ENCODE measurements at places on chromosomes 2 and 18.

- no peak for DNase-seq
Measured at GRCh38 chr2:64784168-64785061, 130.7 kb upstream of the SERTAD2 start.

DNA sequence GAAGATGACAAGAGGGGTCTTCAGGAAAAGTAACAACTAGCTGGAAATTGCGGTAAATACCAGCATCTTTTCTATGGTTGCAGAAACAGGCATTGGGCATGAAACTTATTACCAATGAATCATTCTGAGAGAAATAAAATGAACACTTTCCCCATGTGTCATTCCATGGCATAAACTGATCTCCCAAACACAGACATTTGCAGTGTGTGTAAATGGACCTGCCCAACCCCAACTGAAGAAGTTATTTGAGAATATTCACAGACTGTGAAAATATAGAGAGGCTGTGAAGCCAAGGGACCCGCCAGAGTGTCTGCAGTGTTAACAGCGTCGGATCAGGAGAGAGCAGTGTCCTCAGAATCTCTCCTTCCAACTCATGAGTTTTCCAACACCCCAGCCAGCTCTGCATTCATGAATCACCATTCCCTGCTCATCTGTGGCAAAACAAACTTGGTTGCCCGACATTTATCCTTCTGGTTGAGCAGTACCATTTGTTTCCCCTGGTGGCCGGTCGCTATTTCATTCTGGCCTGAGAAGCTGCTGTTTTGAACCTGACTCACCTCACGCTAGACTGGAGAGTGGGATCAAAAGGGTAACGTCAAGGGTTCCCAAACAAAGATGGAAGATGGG is 238.4 kb downstream of the PID1 start:
- no peak for DNase-seq

- no peak for DNase-seq
Measured at GRCh38 chr2:29844713-29845326, 76.6 kb downstream of the ALK start.

- DNase-seq = no peak
Measured at GRCh38 chr2:111535404-111535803, 348.6 kb downstream of the ANAPC1 start.

- no peak for DNase-seq
Measured at GRCh38 chr2:68368654-68369336, 3.7 kb downstream of the PLEK start.

GRCh38 chr2:207885010-207885409 is 115.3 kb upstream of the FZD5 start:
- peak; percentile 58 for DNase-seq

DNA sequence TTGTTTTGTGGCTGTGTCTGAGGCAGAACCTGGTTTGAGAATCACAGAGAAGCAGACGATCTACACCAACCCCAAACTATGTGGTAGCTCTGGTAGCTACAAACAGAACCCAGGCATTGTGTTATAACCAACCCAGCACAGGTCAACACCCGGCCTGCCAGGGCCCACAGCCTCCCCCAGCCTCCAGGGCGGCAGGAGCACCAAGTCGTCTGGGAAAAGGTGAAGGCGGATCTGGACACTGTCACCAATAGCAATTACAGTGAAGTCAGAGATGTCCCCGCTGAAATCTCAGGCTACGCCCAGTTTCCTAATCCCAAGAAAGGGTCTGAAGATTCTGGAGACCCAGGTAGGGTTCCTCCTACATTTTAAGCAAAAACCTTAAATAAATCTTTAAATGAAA is 3.6 kb downstream of the HJURP start:
- no peak for DNase-seq

- DNase-seq = peak; percentile 69
Measured at GRCh38 chr2:113282747-113283533, 4.2 kb upstream of the PAX8 start.

DNA sequence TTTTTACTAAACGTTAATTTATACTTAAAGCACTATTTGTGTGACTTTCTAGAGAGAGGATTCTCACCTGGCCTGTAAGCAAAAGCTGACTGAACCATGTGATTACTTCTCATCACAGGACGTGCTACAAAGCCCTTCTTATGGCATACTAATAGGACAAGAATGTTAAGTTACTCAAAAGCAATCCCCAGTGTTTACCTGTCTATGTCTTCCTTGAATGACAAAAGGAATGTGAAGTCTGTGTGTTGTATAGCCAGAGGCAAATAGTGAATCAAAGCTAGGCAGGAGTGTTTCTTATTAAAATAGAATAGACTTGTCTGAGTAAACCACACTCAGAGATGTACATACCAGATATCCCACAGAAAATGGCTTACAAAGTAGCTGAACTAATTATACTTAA is 1465.5 kb downstream of the SUCLG1 start:
- DNase-seq = no peak

DNA sequence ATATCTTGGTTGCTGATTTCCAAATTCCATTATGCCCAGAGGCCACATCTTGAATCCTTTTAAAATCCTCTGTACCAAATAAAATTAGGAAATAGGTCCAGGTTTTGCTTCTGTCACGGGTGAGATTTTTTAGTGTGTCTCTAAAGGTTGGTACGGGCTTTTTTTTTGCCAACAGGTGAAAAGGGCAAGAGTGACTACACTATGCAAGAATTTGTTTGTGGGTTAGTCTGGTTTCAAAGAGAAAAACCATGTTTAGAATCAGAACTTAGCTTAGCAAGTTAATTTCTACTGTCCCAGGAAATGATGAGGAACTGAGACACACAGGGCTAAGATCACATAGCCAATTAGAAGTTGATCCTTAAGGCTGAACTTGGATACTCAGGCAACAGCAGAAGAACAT is 41.7 kb downstream of the POLR1A start:
- no peak for DNase-seq

DNA sequence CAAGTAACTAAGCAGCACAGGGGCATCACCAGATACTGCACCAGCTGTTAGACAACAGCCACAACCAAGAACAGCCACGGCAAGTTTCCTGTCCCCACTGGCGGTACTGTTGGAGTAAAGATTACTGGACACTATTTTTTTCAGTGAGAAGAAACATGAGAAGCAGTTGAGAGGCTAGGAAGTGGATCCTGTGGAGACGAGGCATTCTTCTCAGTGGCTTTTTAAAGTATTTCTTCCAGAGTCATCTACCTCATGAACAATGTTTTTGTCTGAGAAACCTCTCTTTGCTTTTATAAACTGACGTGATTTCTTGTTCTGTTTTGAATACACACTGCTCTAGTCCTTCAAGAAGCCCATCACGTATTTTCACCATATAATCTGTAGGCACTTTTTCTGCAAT is 18.8 kb downstream of the TM4SF20 start:
- DNase-seq = no peak

DNA sequence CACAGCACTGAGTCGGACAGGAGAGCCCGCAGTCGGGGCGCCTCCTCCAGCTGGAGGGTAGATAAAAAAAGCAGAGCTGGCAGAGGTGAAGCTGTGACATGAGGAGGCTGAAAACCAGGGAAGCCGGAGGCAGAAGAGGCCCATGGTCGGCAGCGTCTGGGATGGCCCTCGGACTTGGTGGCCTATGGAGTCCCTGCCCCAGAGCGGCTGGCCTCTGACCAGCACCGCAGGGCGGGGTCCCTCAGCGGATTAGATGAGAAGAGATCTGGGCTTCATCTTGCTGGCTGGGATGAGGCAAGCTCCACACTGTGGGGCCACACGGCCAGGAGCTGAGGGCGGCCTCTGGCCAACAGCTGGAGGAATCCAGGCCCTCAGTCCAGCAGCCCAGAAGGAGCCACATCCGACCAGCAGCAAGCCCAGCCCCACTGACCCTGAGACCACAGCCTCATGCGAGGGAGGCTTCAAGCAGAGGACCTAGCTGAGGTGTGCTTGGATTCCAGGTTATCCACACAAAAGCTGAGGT is 174.1 kb downstream of the EIPR1 start:
- no peak for DNase-seq

DNA sequence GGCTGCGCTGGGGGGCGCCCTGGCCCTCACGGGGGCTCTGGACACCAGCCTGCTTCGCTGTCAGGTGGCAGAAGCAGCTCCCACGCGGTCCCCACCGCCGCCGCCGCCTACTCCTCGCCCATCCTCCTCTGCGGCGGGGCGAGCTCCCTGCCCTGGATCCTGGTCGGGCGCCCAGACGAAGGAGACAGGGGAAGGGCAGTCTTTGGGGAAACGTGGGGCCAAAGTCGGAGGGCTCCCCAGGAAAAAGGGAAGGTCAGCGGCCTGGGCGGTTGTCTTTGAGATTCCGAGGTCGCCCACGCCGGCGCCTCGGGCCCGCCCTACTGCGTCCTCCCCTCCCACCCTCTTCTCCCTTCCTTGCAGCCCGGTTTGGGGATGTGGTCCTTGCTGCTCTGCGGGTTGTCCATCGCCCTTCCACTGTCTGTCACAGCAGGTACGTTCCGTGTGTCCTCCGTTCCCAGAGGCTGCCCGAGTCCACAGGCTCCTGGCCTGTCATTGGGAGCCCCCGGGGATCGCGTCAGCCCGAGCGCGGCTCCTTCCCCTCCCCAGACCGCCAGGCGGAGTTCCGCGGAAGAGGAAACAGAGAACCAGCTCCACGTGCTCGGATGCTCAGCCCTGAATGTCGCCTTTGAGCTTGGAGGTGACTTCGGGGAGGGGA is 800 bp downstream of the IL1RL2 start:
- DNase-seq = peak; percentile 60

DNA sequence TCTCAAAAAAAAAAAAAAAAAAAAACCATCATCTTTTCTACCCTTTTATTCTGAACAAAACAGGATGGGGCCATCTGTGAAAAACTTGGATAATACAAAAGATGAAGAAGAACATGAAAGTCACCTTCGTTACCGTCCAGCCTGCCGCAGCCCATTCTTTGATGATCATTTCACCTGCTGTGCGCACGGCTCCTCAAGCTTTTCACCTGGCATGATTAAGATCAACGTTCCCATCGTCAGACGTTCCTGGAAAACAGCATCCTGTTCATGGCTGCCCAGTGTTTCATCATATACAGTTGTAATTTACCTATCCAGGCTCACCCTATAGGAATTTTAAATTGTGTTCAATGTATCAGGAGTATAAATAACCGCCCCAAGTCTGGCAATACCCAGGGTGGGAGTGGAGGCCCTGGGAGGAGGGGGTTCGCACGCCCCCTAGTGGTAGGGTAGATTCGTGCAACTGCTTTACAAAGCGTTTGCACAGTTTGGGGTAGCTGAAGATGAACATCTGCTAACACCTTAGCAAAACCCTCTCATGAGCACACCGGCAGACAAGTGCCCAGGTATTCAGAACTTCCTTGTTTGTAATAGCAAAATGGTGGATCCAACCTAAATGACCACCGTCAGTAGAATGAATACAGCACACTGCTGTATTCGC is 49.0 kb upstream of the GLI2 start:
- no peak for DNase-seq

- DNase-seq = peak; percentile 54
Measured at GRCh38 chr2:200862532-200863000, 1.9 kb downstream of the CLK1 start.

DNA sequence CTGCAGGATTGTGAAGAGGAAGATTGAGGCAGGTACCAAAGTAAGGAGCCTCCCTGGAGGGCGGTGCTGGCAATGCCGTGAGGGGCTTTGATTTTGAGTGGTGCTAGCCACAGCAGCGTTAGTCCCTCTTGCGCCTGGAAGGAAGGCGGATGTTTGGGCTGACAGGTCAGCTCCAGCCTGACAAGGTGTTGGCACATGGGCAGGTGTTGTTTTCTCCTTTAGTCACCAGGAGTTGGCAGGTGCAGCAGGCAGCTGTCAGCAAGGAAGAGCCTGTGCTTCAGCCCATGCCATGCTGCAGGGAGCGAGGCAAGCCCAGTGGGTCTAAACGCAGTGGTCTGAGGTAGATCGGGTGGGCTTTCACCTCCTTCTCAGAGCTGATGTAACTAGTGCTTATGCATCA is 8.5 kb downstream of the SEC11C start:
- DNase-seq = no peak

GRCh38 chr2:207694811-207695281 is 16.6 kb upstream of the CCNYL1 start:
- DNase-seq = no peak

DNA sequence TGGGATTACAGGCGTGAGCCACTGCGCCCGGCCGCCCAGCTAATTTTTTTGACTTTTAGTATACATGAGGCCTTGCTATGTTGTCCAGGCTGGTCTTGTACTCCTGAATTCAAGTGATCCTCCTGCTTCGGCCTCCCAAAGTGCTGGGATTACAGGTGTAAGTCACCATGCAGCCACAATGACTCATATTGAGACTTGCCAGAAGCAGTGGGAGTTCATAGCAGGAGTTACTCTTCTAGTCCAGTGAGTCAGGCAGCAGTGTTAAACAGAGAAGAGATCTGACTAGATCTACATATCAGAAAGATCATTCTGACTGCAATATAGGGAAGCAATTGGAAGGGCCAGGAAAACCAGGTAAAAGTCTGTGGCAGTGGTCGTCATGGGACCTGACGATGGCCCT is 1.5 kb upstream of the FLACC1 start:
- DNase-seq = no peak

DNA sequence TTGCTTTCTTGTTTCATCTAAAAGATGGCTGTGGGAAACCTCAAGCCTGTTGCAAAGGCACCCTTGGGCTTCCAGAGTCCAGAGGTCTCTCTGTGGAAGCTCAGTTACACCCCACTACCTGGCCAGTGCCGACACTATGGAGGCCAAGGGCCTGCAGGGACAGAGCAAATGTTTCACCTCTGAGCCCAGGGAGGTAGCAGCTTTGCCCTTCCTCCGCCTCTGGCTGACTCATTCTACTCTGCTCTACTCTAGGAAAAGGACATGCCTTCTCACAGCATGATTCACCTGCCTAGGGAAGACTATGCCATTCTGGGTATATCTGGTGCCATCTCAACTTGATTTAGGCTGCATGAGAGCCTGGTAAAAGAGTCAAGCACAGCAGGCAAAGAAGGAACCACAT is 12.2 kb downstream of the MYOM1 start:
- no peak for DNase-seq

DNA sequence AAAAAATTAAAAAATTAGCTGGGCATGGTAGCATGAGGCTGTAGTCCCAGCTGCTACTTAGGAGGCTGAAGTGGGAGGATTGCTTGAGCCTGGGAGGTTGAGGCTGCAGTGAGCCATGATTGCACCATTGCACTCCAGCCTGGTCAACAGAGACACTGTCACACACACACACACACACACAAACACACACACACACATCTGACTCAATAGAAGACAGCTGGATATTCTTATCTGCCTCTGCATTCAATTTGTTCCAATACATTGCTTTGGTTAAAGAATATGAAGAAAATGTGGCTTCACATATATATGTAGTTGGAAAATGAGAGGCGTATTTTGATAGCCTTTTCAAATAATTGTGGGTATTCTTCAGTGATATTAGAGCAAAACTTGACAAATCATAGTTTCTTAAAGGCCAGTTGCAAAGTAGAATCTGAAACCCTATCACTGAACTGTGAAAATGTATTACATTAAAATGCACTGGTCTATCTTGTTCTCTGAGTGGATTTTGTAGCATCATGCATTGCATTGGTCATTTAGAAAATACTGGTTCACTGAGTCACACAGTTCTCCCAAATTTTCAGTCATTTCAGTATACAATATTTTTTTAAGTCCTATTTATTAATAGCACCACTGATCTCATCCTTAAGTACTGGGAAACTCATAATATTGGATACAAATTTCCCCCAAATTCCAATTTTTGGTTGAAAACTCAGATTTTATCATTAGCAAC is 140.9 kb downstream of the MCFD2 start:
- no peak for DNase-seq

- DNase-seq = no peak
Measured at GRCh38 chr2:143828763-143829537, 691.0 kb downstream of the ZEB2 start.

- DNase-seq = no peak
Measured at GRCh38 chr2:105104208-105104731, 66.4 kb downstream of the MRPS9 start.

Data from colonic mucosa (tissue), 4 donors.